ENCODE measurements at places on chromosomes 3 and 15.

GRCh38 chr3:94927175-94927574 lies 864.3 kb downstream of the NSUN3 start:
- DNase-seq: no peak

- DNase-seq: no peak
These were observed 99.9 kb downstream of the TRIM42 start for GRCh38 chr3:140777631-140778233.

- DNase-seq: peak; percentile 50
These were observed 17.5 kb upstream of the GASK1A start for GRCh38 chr3:42961633-42962032.

- DNase-seq: no peak
These were observed 204.9 kb upstream of the MDFIC2 start for GRCh38 chr3:70517124-70517890.

DNA sequence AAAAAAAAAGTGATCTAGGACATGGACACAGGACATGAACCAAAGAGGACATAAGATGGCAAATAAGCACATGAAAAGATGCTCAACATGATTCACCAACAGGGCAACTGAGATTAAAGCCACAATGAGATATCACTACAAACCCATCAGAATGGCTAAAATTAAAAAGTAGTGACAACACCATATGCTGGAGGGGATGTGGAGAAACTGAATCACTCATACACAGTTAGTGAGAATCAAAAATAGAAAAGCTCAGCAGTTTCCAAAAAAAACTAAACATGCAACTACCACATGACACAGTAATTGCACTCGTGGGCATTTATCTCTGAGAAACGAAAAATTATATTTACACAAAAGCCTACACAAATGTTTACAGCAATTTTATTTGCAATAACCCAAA lies 27.9 kb upstream of the ACKR4 start:
- DNase-seq: no peak

DNA sequence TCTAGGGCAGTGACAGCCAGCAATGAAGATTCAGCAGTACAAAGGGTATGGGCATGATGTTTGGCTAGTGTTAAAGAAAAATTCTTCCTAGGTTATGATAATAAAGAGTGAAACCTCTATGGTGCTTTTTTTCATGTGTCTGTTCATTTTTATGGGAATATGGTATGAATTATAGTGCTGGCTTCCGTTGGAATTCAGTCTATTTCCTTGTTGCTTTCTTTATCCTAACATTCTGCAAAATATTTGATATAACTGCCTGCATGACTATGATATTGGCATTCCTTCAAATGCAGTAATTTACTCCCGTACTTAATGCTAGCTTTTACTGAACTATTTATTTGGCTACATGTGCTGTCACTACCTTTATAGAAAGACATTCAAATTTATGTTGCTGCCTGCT lies 57.6 kb upstream of the ATP11B start:
- DNase-seq: no peak

- DNase-seq: no peak
These were observed 7.2 kb upstream of the FBXW12 start for GRCh38 chr3:48364840-48365239.

GRCh38 chr15:48940508-48940907 lies 23.2 kb downstream of the SHC4 start:
- no peak for DNase-seq

DNA sequence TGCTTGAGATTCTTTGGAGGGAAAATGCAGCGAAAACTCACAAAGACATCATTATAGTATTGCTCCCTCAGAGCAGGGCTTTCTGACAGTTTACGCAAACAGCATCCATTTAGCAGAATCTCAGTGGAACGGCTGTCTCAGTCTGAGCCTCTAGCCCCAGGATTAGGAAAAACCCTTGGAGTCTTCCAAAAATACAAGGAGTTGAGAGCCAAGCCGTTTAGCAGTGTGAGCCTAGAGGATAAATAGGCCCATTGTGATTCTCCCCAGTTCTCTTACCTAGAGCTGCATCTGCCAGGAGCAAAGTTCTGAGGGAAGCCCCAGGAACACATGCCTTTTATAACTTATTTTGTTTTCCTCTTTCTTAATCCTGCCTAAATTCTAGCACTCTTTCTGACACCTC lies 359.6 kb downstream of the NTRK3 start:
- no peak for DNase-seq

DNA sequence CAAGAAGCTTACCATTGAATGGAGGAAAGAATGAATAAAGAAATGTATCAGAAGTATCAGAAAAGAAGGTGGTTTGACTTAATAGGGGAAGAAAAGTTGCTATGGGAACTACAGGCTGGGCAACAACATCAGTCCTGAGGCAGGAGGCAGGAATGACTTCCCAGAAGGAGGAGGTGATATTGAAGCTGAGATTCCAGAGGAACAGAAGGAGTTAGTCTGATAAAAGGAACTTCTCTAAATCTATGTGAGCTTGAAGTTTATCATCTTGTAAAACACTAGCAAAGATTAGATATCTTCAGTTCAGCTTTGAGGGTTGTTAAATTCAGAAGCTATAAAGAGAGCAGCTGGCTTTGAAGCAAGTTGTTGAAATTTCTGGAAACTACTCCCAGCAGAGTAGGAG lies 213.3 kb upstream of the THRB start:
- no peak for DNase-seq
